Vagina (tissue), 2 donors: ENCODE measurements at places on chromosomes 7 and 10. TPM values are rescaled to one million over a fixed set of nuclear protein-coding genes. Genes with fewer than 3 reads are reported as not detected.

Gene TAS2R16
- total RNA-seq = not detected

Gene STK31
- total RNA-seq = 2.2 TPM

Gene NEUROG3
- not detected for total RNA-seq

Gene HECW1
- 2.5 TPM for total RNA-seq

Gene HMX3
- total RNA-seq = not detected

Gene FAM237B
- not detected for total RNA-seq

DNA sequence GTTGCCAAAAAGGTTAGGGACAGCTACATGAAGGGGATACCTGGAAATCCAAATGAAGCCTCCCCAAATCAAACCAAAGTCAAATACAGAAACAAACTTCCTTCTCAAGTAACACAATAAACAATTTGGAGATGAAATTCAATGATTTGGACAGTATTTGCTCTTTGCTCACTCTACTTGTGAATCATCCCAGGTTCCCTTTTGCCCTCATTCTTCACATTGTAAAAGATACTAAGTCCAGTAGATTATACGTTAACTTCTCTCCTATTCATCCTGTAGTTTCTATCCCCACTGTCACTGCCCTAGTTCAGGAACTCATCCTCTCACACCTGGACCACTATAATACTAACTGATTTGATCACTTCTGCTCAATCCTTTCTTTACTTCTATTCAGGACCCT, 28.3 kb downstream of the FZD1 start:
- no peaks in the 10 kb centered on the region for H3K27me3 ChIP-seq
- H3K36me3 ChIP-seq = no peaks in the 10 kb centered on the region
- DNase-seq = no peak

GRCh38 chr10:48614481-48615390, 9.9 kb upstream of the ARHGAP22 start:
- H3K4me1 ChIP-seq = no peaks in the 10 kb centered on the region
- H3K27ac ChIP-seq = no peak overlapping the region
- DNase-seq = peak; percentile 20

GRCh38 chr10:131758939-131759301, 141.9 kb upstream of the PPP2R2D start:
- no peaks in the 10 kb centered on the region for H3K4me1 ChIP-seq
- no peaks in the 10 kb centered on the region for H3K27me3 ChIP-seq
- H3K4me3 ChIP-seq = no peak overlapping the region
- H3K36me3 ChIP-seq = no peaks in the 10 kb centered on the region

DNA sequence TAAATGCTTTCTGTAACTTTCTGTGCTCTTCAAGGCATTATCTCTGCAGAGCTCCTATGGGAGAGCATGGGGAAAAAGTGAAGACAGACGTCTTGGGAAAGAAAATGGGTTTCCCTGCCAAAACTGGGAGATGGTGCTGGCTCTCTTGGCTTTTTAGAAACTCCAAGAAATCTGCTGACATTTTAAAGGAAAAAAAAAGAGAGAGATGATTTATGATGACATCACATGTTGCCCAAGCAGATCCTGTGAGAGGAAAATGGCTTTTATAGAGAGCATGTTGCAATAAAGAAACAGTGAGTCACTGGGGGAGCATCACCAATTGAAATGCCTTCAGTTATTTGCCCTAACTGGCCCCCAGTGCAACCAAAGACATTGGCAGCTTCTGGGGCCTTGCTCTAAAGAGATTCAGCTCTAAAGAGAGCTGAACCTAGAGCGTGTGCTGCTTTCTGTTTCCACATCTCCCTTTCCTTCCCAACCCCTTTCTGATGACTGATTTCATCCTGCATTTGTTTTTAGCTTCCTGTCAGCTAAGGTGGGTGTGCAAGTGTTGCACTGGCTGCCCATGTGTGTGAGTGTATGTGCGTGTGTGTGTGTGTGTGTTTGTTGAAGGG, 37.7 kb downstream of the LRMDA start:
- H3K36me3 ChIP-seq = no peaks in the 10 kb centered on the region
- H3K27ac ChIP-seq = peak overlapping the region; percentile 73
- H3K4me3 ChIP-seq = no peak overlapping the region

GRCh38 chr7:10721289-10721688, 252.4 kb upstream of the PHF14 start:
- H3K4me1 ChIP-seq = no peaks in the 10 kb centered on the region
- H3K27me3 ChIP-seq = no peaks in the 10 kb centered on the region
- no peak overlapping the region for H3K27ac ChIP-seq
- no peak for DNase-seq
- no peaks in the 10 kb centered on the region for H3K36me3 ChIP-seq
- no peak overlapping the region for H3K4me3 ChIP-seq

- no peaks in the 10 kb centered on the region for H3K4me1 ChIP-seq
- H3K27me3 ChIP-seq = no peaks in the 10 kb centered on the region
- H3K4me3 ChIP-seq = no peak overlapping the region
Measured at GRCh38 chr10:68212721-68213352, 19.1 kb downstream of the ATOH7 start.

- DNase-seq = no peak
- no peak overlapping the region for H3K27ac ChIP-seq
- no peaks in the 10 kb centered on the region for H3K4me1 ChIP-seq
- H3K4me3 ChIP-seq = no peak overlapping the region
- H3K27me3 ChIP-seq = no peaks in the 10 kb centered on the region
- no peaks in the 10 kb centered on the region for H3K36me3 ChIP-seq
Measured at GRCh38 chr10:3648576-3648975, 136.4 kb downstream of the KLF6 start.

- H3K27me3 ChIP-seq = no peaks in the 10 kb centered on the region
Measured at GRCh38 chr7:17741426-17741825, 198.9 kb downstream of the SNX13 start.

GRCh38 chr7:81399471-81399870, 370.4 kb downstream of the HGF start:
- no peak for DNase-seq
- no peaks in the 10 kb centered on the region for H3K4me1 ChIP-seq
- no peaks in the 10 kb centered on the region for H3K27me3 ChIP-seq
- H3K27ac ChIP-seq = no peak overlapping the region
- H3K4me3 ChIP-seq = no peak overlapping the region

DNA sequence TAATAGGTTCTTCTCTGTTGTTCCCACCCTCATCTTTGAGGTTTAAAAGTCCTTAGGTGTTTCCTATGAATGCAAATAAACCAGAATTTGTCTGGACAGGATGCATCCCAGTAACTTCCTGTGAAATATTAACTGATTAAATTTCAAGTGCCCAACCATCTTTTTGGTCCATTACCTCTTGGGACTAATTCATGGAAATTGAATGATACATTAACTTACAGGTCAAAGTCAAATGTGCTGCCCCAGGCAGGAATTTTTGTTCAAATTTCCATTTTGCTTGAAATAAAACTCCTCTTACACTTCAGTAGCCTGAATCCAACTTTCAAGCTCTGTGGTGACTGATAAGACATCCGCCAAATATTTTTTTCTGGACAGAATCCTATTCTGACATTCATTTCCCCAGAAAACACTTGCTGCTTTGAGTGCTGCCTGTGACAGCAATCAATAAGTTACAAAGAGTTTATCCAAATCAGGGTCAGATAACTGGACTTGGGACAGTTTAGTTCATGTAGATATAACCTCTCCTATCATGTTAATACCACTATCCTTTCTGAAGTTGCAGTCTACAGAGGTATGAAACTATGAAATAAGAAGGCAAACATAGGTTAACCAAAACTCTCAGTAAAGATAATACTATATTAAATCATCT, 383.5 kb downstream of the POM121L12 start:
- H3K4me1 ChIP-seq = no peaks in the 10 kb centered on the region
- no peaks in the 10 kb centered on the region for H3K27me3 ChIP-seq
- H3K4me3 ChIP-seq = no peak overlapping the region
- no peak for DNase-seq
- H3K27ac ChIP-seq = no peak overlapping the region

GRCh38 chr7:38844952-38845563, 63.9 kb downstream of the VPS41 start:
- no peak overlapping the region for H3K27ac ChIP-seq
- no peak for DNase-seq
- H3K36me3 ChIP-seq = no peaks in the 10 kb centered on the region

DNA sequence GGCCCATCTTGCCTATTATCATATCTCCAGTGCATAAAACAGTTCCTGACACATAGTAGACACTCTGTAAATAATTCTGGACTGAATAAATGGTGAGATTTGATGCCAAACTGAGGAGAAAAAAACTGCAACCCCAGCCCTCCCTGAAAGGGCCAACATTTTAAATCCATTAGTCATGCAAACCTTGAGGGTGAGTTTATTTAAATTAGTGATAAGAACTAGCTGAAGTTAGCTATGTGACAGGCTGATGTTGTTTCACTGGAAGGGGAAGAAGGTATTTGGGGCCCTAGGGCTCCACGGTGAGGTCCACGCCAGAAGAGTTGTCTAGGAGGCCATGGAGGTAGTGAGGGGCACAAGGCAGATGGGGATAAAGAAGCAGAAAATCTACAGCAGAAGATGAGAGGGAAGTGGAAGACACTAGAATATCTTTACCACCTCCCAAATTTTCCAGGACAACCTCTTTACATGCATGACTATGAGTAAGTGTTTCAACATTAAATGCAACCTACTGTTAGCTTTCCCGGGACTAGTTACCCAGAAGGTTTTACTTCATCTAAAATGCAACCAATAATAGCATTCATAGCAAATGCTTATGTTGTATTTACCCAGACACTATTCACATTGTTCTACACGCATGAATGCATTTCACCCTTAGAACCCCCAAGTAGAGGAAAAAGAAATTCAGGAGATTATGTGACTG, 183.2 kb upstream of the LYZL1 start:
- H3K36me3 ChIP-seq = no peaks in the 10 kb centered on the region
- no peak overlapping the region for H3K4me3 ChIP-seq
- H3K4me1 ChIP-seq = no peaks in the 10 kb centered on the region
- H3K27me3 ChIP-seq = no peaks in the 10 kb centered on the region

- H3K4me3 ChIP-seq = no peak overlapping the region
- peaks cover 44% of the 10 kb centered on the region for H3K4me1 ChIP-seq
- no peak for DNase-seq
- no peaks in the 10 kb centered on the region for H3K27me3 ChIP-seq
Measured at GRCh38 chr10:116769791-116770190, 27.4 kb upstream of the HSPA12A start.

GRCh38 chr10:30038781-30039536, 20.4 kb downstream of the JCAD start:
- DNase-seq = no peak
- no peaks in the 10 kb centered on the region for H3K4me1 ChIP-seq
- no peak overlapping the region for H3K4me3 ChIP-seq
- H3K36me3 ChIP-seq = no peaks in the 10 kb centered on the region
- no peak overlapping the region for H3K27ac ChIP-seq
- no peaks in the 10 kb centered on the region for H3K27me3 ChIP-seq

DNA sequence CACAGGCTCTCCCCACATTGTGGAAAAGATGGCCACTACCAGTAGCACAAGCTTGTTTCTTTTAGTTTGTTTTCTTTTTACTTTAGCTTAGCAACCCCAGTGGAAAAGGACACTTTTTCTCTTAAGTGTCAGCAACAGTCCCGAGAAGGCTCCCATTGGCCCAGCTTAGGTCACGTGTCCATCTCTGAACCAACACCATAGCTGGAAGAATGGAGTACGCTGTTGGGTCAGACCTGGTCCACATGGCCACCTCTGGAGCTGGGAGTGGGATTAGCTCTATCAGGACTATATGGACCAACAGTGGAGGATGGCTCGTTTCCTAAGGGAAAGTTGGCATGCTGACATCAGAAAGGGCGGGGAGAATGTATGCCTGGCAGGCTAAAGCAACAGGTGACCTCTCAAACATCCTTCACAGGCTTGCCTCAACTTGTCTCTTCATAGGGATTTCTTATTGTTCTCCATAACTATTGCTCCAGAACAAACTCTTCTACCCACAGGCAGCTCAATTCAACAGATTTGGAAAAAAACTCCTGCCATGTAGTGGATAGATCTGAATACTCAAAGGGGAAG, 27.6 kb upstream of the NEUROG3 start:
- H3K36me3 ChIP-seq = no peaks in the 10 kb centered on the region
- H3K27ac ChIP-seq = no peak overlapping the region
- no peak overlapping the region for H3K4me3 ChIP-seq
- peak; percentile 82 for DNase-seq
- H3K27me3 ChIP-seq = no peaks in the 10 kb centered on the region

DNA sequence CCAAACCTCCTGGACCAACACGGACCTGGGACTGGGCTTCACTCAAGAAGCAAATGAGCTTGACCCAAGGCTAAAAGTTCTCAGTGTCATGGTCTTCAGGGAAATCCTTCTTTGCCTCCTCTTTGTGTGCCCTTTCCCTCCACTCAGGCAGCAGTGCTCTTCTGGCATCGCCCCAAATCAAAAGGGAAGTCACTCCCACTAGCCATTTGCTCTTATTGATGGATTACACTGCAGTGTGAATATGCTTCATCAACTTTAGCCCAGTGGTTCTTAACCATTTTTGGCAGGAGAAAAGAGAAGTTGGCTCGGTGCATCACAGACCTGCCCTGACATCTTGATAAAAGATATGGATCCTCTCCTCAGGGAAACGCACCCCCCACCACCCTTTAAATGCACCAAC, 19.2 kb upstream of the IKZF1 start:
- H3K4me1 ChIP-seq = no peaks in the 10 kb centered on the region
- no peak overlapping the region for H3K27ac ChIP-seq
- no peaks in the 10 kb centered on the region for H3K36me3 ChIP-seq
- H3K4me3 ChIP-seq = no peak overlapping the region
- DNase-seq = no peak

- peak overlapping the region; percentile 96 for H3K27ac ChIP-seq
- no peaks in the 10 kb centered on the region for H3K27me3 ChIP-seq
- peak overlapping the region; percentile 68 for H3K4me3 ChIP-seq
- peaks cover 9% of the 10 kb centered on the region for H3K4me1 ChIP-seq
- H3K36me3 ChIP-seq = no peaks in the 10 kb centered on the region
- DNase-seq = no peak
Measured at GRCh38 chr7:114084472-114085312, 165.9 kb upstream of the PPP1R3A start.

DNA sequence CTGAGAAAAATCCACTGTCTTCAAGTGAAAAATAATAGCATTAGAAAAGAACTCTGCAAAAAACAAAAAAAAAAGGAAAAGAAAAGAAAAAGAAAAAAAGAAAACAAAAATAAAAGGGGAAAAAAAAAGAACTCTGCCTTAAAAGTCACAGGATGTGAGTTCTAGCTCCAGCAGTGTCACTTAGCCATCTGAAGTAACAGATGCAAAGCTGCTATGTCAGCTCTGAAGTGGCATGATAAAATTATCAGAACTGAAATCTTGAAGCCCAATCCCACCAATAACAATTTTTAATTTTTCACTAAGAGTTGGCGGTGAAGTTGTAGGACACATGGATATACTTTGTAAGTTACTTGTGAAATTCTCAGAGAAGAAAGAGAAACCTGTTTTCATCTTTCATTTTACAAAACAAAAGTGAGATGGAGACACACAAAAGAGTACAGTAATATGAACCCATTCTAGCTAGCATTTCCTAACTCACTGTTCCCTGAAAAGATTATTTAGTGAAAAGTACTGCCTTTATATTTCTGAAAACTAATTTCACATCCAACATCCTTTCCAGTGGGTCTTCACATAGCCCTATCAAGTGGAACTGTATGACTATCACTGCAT, 103.5 kb downstream of the ELAPOR2 start:
- H3K27me3 ChIP-seq = no peaks in the 10 kb centered on the region
- H3K36me3 ChIP-seq = no peaks in the 10 kb centered on the region
- H3K27ac ChIP-seq = no peak overlapping the region
- H3K4me1 ChIP-seq = no peaks in the 10 kb centered on the region

GRCh38 chr10:123870260-123870659, 21.3 kb downstream of the CPXM2 start:
- no peaks in the 10 kb centered on the region for H3K36me3 ChIP-seq
- no peaks in the 10 kb centered on the region for H3K27me3 ChIP-seq
- H3K4me1 ChIP-seq = no peaks in the 10 kb centered on the region
- DNase-seq = peak; percentile 31
- no peak overlapping the region for H3K4me3 ChIP-seq
- no peak overlapping the region for H3K27ac ChIP-seq

GRCh38 chr10:42963312-42963711, 113.6 kb upstream of the RET start:
- no peak for DNase-seq
- H3K4me1 ChIP-seq = no peaks in the 10 kb centered on the region
- H3K36me3 ChIP-seq = no peaks in the 10 kb centered on the region
